ENCODE measurements at places on chromosomes 6 and 20. TPM values are rescaled to one million over a fixed set of nuclear protein-coding genes. Genes with fewer than 3 reads are reported as not detected.

The EPHA7 gene
- total RNA-seq, result 11.3 TPM

The C6orf141 gene
- 70.0 TPM for total RNA-seq

The NRSN1 gene
- total RNA-seq, result 0.12 TPM

The CEP57L1 gene
- 11.5 TPM for total RNA-seq

The ATXN1 gene
- 71.0 TPM for total RNA-seq

The SDC4 gene
- 118 TPM for total RNA-seq

The SF3B5 gene
- 124 TPM for total RNA-seq

The COL10A1 gene
- total RNA-seq, result 0.09 TPM

The NELFE gene
- 52.1 TPM for total RNA-seq

The SALL4 gene
- 0.20 TPM for total RNA-seq

The BPIFA1 gene
- total RNA-seq, result not detected

DNA sequence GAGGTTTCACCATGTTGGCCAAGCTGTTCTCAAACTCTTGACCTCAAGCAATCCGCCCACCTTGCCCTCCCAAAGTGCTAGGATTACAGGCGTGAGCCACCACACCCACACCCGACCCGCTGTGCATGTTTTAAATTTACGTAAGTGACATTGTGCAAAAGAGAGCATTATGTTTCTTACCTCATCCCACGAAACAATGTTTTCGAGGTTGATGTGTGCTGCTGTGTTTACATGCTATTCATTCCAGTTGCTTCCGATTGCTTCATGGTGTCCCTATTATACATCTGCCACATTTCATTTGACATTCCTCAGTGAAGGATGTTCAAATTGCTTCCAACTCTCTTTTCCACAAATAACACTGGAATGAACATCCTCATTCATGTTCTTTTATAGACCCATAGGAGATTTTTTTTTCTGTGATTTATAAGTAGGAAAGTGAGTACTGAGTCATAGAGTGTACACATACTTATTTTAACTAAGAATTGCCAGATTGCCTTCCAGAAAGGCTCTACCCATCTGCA is 403.9 kb upstream of the JARID2 start:
- DNase-seq, result peak; percentile 27

- no peak for DNase-seq
These were observed 115.3 kb upstream of the SPACA1 start for GRCh38 chr6:87932361-87932760.

- no peak for DNase-seq
These were observed 246.2 kb downstream of the PACRG start for GRCh38 chr6:162973980-162974379.

GRCh38 chr6:166616261-166617238 is 10.5 kb downstream of the RPS6KA2 start:
- DNase-seq, result no peak

DNA sequence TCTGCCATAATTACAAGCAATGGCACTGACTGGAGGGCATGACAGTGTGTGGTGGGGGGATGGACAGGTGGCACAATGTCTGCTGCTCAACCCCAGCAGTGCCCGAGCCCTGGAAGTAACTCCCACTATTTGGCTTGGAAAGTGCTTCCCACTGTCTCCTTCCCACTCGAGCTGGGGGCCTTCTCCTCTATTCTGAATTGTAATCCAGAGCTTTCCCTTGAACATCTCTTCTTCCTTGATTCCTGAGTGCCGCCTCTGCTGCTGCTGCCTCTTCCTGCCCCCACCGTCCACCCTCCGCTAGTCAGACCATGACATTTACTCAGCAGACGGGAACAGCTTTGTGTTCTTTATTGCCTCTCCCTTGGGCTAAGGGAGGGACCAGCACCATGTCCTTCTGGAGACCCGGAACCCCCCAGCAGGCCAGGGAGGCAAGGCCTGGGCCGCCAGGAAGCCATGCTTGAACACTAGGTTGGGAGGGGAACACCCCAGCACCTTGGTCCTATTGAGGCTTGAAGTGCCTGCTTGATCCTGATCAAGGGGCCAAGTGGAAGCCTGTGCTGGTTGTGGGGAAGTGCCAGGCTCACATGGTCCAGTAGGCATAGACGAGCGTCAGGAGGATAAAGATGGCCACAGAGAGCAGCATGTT is 17.0 kb downstream of the CCDC167 start:
- DNase-seq, result no peak

GRCh38 chr6:142291512-142291911 is 10.3 kb upstream of the ADGRG6 start:
- DNase-seq, result no peak

GRCh38 chr6:49635978-49636712 is 494 bp downstream of the RHAG start:
- DNase-seq, result no peak

- no peak for DNase-seq
These were observed 35.2 kb upstream of the ZSCAN23 start for GRCh38 chr6:28478518-28478917.

DNA sequence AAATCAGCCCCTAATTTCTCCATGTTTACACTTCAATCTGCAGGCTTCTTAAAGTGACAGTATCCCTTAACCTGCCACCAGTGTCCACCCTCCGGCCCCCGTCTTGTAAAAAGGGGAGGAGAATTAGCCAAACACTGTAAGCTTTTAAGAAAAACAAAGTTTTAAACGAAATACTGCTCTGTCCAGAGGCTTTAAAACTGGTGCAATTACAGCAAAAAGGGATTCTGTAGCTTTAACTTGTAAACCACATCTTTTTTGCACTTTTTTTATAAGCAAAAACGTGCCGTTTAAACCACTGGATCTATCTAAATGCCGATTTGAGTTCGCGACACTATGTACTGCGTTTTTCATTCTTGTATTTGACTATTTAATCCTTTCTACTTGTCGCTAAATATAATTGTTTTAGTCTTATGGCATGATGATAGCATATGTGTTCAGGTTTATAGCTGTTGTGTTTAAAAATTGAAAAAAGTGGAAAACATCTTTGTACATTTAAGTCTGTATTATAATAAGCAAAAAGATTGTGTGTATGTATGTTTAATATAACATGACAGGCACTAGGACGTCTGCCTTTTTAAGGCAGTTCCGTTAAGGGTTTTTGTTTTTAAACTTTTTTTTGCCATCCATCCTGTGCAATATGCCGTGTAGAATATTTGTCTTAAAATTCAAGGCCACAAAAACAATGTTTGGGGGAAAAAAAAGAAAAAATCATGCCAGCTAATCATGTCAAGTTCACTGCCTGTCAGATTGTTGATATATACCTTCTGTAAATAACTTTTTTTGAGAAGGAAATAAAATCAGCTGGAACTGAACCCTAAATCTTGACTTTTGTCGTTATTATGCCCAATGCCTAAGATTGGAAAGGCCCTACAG is 4.5 kb downstream of the SOX4 start:
- DNase-seq, result no peak

GRCh38 chr6:90347411-90347851 is 50.8 kb upstream of the BACH2 start:
- DNase-seq, result no peak

- DNase-seq, result no peak
These were observed 34.9 kb downstream of the ANGPT4 start for GRCh38 chr20:881051-881782.

DNA sequence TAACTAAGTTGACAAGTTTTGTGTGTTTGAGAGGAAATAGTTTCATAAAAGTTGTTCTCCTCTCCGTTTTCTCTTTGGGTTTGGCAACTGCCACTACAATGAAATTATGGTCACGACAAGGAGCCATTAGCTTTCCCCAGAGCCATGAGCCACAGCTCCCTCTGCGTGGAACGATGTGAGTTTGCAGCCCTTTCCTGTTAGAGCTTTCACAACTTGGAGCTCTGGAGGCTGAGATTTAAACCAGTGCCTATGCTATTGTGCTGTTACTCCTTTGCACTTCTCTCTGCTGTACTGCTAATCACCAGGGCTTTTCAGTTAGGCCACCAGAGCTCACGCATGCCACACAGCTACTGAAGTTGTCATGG is 29.3 kb upstream of the TXNDC5 start:
- no peak for DNase-seq

DNA sequence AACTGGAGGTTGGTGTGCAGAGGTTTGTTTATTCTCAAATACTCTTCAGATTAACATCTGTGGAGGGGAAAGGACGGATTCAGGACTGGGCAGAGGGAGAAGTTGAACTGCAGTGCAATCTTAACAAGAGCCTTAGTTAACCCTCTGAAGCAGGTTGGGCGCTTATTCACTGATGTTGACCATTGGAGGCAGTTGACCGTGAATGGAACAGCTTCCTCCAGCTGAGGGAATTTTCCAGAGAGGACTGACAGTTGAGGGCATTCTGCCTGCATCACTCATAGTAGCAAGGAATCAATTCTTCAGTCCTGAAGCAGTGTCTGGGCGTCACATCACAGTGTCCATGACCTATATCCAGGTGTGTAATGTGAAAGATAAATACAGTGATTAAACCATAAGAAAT is 80.9 kb downstream of the PLCB4 start:
- DNase-seq, result no peak

DNA sequence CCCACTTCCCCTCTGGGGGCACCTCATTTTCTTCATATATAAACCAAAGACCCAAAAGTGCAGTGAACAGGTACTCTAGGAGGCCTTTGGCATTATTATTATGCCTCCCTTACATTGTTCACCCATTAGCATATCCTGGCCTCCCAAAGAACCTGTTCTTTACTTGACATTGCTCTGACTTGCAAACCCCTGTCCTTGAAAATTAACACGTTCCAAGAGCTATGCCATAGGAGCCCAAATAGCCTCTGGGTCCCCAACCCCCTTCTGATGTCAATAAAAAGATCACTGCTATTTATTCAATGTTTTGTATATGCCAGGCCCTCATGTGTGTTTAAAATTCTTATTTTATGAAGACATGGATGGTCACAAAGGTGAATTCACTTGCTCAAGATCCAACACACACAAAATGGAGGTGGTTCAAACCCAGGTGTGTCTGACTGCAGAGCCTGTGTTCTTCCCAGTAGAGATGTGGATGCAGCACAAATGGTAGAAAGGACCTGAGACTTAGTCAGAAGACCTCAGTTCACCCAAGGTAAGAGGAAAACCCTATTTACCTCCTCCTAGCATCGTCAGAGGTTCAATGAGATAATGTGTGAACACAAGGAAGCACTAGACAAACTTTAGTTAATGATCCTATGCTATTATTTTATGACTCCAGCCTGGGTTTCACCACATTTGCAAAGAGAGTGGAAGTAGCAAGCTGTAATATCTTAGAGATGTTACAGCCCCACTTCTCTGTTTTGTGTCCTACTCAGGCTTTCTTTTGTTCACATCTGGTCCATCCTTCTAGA is 36.6 kb downstream of the BCL2L1 start:
- DNase-seq, result no peak

GRCh38 chr20:51634257-51634656 is 91.7 kb upstream of the NFATC2 start:
- DNase-seq, result no peak

GRCh38 chr20:62021793-62022385 is 43.8 kb downstream of the TAF4 start:
- DNase-seq, result no peak

DNA sequence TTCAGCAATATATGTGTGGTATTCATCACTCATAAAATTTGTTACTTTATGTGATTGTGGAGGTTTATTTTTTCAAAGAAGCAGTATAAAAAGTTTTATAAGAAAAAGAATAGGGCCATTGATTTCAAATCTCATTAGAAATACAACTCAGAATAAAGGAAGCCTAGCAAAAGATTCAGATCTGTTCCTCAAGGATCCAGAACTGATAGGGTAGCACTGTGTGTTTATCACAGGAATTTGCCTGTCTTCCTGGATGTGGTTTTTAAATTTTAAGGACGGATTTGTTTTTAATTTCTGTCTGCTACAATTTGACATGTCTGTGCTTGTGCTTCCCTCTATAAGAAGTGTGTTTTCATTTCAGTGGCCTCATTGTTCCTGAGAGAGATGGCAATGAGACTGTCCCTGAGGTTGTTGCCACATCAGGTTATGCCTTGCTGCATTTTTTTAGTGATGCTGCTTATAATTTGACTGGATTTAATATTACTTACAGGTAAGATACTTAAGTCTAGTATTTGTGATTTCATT is 74.6 kb downstream of the ATRN start:
- no peak for DNase-seq

- DNase-seq, result peak; percentile 41
These were observed 1.6 kb downstream of the PRDM1 start for GRCh38 chr6:106087548-106088325.

DNA sequence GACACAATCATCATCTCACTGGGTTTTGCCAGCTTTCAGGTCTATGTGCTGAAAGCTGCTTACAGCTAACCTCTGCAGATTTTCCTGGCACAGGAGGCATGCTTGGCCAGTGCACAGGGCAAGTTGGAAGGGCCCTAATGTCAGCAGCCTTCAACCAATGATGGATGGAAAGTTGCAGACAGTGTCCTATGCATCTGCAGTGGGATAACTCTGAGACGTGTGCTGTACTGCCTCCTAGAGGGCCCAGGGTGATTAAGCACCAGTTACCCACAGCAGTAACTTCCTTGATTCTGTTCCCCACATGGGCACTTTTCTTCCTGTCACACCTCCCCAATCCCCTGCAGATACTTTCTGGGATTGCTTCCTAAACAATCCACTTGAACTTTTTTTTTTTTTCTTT is 38.6 kb downstream of the OVOL2 start:
- DNase-seq, result no peak

- DNase-seq, result peak; percentile 69
These were observed 174.4 kb upstream of the RIN2 start for GRCh38 chr20:19583532-19584175.

- DNase-seq, result no peak
These were observed 110.3 kb downstream of the CARMIL1 start for GRCh38 chr6:25389471-25389870.

DNA sequence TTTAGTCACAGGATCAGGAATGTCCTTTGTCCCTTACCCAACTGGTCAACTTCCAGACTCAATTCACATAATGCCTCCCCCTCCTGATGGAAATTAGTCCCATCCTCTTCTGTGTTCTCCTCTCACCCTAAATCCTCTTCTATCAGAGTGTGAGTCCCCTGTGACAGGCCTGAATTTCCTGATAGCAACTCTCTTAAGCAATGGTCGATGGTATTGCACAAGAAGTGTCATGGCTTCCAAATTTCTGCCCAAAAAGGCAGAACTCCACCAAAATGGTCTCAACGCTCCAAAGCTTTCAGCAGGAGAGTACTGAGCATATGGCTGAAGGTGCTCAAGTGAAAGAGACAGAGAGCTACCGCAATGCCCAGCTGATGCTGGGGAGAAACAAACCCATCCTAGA is 2.4 kb downstream of the PREP start:
- no peak for DNase-seq

- DNase-seq, result no peak
These were observed 96.6 kb downstream of the BTBD3 start for GRCh38 chr20:12014276-12014675.

GRCh38 chr6:378958-379409 is 12.6 kb upstream of the IRF4 start:
- DNase-seq, result no peak

DNA sequence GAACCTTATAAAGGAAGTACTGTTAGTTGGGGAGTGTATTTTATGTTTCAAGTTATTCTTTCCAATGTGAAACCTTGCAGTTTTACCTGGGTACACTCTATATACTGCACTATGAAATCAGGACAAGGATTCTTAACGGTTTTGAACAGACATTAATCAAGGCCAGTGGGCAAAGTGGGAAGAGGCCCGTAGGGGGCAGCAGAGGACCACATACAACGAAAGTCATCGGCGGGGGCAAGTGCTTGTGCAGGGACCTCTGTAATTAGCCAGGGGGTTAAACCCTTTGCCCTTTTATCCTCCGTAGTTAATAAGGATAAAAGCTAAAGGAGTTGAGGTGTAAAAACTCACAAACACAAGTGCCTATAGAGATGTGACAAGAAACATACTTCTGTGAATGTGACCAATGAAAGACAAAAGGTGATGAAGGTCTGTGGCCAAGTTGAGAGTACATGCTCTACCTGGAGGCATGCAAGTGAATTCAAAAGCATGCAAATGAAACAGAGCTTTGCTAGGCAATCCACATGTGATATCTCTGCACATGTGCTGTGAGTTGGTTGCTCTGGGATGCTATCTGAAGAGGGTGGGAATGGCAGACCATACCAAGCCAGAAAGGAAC is 392.7 kb upstream of the MAN1A1 start:
- peak; percentile 54 for DNase-seq
